ENCODE measurements at places on chromosomes 4 and X.

DNA sequence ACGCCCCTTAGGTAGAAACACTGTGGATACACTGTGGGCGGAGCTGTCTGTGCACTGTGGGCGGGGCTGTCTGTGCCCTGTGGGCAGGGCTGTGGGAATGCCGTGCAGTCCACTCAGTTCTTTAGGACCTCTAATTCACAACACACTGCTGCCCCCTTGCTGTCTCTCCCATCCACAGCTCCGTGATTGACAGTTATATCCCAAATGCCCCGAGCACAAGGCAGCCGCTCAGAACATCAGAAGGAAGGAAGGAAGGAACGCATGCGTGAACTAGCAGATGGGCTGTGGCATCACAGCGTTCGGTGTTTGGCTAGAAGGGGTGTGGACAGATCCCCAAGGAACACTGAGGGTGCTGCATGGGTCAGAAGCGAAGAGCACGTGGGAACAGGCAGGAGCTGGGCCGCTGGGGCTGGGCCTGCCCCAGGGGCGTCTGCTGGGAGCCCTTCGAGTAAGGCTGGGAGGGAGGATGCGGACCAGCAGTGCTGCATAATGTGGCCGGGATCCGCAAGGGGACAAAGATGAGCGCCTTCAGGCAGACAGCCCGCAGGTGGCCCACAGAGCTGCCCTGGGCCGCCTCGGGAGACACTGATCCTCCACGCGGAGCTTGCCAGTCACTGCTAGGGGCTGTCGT lies 29.8 kb downstream of the ACOX3 start:
- DNase-seq = no peak

GRCh38 chr4:47837094-47837907 lies 566 bp downstream of the CORIN start:
- DNase-seq = no peak

DNA sequence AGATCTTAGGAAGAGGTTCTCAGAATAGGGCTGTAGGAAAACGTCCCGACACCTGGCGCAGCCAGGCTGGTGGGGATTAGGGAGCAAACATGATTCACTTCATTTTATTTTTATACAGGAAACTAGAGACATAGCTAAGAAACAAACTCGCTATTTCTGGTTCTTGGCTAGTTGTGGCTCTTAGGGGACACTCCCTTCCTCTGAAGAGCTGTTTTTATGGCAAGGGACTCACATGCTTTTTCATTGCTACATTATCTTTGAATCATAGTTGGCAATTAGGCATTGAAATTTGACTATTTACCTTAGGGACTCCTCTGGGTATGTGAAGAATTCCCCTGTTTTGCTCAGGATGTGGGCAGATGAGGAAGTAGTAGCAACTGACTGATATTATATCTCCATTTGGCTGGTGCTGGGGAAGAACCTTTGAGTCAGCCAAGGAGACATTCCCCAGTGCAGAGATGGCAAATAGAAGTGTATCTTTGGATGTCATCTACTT lies 174.5 kb downstream of the SMIM20 start:
- DNase-seq = no peak

GRCh38 chrX:40151211-40152172 lies 53.7 kb upstream of the BCOR start:
- DNase-seq = no peak

DNA sequence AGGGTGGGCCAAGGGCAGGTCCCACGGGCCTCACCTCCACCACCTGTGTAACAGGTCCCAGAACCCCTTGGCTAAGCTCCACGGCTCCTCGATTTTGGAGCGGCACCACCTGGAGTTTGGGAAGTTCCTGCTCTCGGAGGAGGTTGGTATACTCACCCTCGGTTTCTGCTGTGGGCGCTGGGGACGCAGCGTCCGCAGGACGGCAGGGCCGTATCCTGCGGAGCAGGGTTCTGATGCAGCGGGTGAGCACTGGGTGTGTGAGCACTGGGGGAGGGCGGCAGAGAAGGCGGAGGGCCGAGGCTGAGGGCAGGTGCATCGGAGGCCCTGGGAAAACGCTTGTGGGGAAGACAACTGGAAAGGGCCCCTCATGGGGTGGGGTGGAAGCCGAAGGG lies 11.0 kb downstream of the ATP5ME start:
- no peak for DNase-seq

- DNase-seq = no peak
These were observed 14.7 kb downstream of the WDR1 start for GRCh38 chr4:10101671-10102473.

DNA sequence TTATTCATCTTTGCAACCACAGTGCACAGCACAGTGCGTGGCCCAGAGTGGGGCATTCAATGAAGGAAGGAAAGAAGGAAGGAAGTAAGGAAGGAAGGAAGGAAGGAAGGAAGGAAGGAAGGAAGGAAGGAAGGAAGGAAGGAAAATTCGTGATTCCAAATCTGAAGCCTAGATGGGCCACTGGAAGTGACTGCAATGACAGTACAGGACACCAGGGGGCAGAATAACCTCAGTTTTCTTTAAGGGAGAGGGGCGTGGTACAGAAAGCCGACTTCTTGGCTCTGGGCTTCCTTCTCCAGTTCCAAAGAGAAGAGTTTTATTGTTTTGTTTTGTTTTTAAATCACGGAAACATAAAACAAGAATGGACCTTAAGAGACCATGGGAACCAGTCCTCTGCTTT lies 47.8 kb downstream of the APLN start:
- DNase-seq = no peak

DNA sequence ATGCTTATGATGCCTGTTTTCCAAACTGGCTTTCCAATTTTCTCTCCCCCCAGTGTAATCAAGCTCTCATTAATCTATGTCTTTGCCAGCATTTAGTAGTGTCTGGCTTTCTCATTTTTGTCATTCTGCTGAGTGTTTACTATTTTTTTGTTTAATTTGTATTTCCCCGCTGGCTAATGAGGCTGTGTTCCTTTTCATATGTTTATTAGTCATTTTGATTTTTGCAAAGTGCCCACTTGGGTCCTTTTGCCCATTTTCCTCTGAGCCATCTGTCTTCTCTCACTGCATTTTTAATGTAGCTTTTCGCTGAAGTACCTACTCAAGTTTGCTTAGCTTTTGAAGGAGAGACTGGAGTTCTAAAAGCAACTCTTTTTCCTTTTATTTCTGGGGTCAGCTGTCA lies 14.7 kb downstream of the DCK start:
- no peak for DNase-seq

DNA sequence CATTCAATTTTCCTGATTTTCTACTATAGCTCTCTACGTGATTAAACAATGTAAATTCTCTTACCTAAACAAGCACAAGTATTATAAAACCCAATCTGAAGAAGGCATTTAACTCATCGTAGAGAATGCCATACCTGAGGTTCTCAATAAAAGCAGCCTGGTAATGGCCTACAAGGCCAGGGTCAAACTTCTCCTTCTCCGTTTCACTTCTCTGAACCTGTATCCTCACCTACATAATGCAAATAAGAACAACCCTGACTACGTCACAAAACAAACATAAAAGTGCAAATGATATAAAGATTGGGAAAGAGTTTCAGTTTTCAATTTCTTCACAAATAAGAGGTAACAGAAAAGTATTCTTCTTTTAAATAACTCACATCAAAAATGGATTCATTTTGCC lies 55.6 kb upstream of the STS start:
- no peak for DNase-seq

DNA sequence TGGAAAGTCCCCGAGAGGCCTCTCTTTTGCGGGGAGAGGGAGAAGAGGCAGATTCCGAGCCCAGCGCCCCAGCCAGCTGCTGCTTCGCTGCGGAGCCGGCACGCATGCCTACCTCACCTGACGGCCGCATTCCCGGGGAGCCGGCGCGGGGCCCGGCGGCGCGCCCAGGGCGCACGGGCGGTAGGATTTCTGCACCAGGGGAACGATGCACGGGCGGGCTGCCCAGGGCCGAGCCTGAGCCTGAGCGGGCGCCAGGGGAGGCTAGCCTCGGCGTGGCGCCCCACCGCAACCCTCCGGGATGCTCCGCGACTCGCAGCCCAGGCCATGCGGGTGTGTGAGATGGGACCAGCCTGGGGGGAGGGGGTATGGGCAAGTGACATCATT lies 81.3 kb upstream of the SCML1 start:
- DNase-seq = no peak

DNA sequence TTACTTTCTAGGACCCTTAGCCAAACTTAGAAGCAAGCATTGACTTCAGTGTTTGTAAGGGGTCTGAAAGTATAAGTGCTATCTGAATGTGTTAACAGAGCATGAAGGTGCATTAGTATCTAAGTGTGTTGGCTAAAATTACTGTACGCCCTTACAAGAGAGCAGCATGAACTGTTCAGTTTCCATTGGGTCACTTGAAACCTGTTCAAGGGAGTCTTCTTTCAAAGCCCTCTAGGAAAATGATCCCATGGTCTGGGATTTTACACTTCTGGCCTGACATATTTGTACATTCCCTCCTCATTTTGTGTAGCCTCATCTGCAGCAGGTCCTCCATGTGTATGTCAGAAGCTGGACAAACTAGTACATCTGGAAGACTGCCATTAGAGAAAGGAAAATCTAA lies 3.2 kb downstream of the PRDX4 start:
- DNase-seq = no peak

DNA sequence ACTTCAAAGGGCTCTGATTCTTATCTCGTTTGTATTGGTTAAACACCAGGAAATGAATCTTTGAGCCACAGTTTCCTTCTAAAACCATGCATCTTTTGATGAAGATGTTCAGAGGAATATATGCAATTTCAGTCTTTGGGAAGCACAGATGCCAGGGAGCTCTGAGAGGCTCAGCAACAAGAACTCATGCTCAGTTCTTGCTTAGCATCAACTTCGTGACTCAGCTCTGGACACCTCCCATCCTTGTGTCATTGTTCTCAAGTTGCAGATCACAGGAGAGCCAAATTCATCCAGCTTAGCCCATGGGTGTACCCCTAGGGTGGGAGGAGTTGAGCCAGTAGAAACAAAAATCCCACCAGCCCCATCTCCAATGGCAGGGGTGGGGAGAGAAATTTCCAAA lies 219.6 kb upstream of the MAOA start:
- DNase-seq = no peak

GRCh38 chr4:76192236-76192635 lies 21.4 kb downstream of the SCARB2 start:
- DNase-seq = no peak

All from NCI-H2081 treated with DMSO at 0.1 percent for 48 hours (cell line).